NCI-H146 (cell line): ENCODE measurements at places on chromosomes 11 and 22.
A peak's percentile ranks its signal among the peaks of the same experiment; 100 is the strongest.

GRCh38 chr11:112612250-112612849 lies 348.9 kb upstream of the NCAM1 start:
- peak; percentile 51 for DNase-seq

DNA sequence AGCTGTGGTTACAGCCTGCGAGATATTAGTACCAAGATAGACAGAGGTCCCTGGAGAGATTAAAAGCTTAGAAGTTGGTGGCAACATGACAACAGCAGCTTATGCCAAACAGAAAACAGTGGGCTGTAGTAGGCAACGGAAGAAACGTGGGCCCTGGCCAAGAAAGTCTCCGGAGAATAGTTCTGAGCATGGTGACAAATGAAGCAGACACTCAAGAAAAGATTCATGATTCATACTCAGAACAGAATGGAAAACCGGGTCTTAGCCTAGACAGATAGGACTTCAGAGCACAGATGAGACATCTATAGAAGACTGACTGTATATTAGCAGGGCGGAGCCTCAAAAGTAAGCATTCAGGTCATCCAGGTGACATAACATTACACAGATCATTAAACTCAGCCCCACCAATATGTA lies 727.4 kb downstream of the ETS1 start:
- peak; percentile 56 for DNase-seq

DNA sequence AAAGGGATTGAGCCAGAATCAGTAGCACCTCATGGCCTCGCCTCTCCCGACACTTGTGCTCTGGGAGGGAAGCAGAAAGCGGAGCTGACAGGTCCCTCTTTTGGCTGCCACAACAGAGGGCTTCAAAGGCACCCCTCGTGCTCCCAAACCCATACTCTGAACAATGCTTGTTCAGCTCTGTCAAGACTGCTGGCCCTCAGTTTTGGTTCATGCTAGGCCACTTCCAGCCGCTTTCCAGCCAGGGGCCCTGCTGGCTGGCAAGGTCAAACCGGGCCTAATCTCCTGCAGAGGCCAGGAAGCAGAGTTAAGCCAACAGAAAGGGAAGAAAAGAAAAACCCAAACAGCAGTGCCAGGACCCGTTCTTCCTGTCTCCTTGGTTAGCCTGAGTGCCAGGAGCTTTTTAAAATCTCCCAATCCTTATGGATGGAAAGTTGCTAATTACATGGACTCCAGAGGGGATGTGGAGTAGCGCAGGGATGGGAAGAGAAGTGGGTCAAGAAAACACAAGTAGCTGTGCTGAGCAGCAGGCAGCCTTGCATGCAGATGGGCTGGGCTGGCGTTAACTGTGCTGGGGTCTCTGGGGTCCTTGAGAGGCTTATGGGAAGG lies 150.6 kb downstream of the GRIK4 start:
- no peak for DNase-seq

- no peak for DNase-seq
Measured at GRCh38 chr11:82601711-82602110, 132.0 kb downstream of the FAM181B start.

DNA sequence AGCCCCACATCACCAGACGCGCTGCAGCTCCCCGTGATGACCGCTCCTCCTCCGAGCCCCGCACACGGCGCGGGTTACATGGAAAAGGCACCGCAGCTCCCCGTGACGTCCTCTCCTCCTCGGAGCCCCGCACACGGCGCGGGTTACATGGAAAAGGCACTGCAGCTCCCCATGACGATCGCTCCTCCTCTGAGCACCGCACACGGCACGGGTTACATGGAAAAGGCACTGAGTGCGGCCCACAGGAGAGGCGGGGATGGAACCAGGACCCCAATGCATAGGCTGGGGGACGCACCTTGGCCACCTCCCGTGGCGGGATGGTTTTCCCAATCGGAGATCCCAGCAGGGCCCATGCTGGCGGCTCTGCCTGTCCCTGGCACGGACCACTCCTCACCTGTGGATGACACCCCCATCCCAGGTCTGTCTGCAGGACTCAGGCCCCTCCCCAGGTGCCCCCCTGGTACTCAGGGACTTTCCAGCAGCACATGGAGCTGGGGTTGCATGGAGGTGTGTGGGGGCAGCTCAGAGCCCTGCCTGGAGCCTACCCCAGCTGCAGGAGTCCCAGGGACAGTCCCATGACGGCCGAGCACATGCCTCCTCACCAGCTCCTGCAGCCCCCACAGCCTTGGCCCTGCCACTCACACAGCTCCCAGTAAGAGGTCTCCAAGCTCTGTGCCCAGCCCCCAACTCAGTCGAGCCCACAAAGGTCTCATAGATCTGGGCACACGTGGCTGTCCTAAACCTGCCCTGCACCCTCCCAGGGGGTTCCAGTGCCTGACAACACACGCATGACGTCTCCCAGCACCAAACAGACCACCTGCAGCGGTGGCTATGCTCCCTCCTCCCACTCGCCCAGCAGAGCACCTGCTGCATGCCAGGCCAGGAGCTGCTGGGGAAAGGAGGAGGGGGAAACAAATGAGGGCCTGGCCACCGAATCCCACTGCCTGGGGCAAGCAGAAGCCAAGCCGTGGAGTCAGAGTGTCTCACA lies 166.6 kb downstream of the BRD1 start:
- DNase-seq = peak; percentile 81

GRCh38 chr11:8229299-8230177 lies 34.1 kb downstream of the LMO1 start:
- DNase-seq = peak; percentile 44

DNA sequence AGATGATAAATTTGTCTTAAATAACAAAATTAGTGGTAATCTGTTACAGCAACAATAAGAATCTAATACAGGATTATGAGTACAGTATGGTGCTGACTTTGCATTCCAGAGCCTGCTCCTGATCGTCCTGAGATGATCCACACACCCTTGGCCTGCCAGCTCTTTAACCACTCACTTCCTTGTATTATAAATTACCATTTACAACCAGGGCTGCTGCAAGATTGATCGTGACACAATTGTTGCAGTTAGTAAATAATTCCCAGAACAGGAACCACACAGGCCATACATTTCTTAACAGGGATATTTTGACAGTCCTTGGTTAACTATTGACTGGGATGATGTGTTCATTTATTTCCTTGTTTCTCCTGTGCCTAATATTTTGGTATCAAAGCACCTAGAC lies 3.8 kb upstream of the CBLIF start:
- DNase-seq = no peak

DNA sequence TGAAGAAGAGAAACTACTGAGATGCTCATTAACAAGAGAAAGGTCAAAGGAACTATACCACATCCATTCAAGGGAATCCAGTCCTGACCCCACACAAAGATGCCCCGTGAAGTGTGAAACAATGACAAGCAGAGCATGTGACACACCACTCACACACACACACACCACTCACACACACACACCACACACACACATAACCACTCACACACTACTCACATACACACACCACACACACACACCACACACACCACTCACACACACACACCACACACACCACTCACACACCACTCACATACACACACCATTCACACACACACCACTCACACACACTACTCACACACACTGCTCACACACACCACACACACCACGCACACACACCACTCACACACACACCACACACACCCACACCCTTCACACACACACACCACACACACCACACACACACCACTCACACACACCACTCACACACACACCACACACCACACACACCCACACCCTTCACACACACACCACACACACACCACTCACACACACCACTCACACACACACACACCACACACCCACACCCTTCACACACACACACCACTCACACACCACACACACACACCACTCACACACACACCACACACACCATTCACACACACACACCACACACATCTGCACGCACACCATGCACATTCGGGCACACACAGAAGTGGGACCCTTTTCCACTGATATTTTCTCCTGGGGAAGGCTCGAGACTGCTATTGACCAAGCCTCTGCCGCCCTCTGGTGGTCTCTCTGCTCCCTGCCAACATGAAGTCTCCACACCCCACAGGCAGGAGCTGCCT lies 32.0 kb upstream of the COMT start:
- peak; percentile 64 for DNase-seq

DNA sequence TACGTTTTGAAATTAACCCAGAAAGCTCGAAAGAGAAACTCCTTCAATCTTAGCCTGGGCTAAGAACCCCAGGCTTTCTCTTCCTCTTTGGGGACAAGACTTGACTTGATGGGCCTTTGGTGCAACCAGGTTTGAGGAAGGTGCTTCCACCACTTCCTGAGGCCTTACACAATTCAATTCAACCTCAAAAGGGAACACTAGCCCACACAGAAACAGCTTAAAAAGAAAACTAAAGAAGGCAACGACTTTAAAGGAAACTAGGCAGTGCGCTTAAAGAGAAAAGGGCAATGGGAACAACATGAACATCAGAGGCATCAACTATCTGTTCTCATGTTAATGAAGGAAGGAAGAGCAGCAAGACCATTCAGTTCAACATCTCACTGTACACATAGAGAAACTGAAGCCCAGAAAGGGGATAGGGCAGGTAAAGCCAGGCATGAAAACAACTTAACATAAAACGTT lies 24.8 kb downstream of the PAK1 start:
- DNase-seq = no peak

- no peak for DNase-seq
Measured at GRCh38 chr11:17687946-17688670, 31.3 kb upstream of the MYOD1 start.

- DNase-seq = no peak
Measured at GRCh38 chr22:49548356-49549202, 279.1 kb downstream of the BRD1 start.

DNA sequence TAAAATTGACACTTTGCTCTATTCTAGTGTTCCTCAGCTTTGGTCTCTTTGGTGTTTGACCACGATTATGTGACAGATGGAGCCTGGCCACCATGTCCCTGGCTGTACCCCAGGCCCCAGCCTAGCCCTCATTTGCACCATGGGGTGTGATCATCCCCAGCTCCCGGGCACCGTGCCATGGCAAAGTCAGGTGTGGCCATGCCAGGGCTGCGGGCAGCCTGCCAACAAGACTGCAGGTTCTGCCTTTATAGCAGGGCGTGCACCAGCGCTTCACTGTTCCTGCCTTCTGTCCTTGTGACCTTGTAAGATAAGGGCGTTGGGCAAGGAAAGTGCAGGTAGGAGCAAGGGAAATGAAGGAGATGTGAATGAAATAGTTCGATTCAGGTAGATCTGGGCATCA lies 22.4 kb upstream of the APOBEC3A start:
- peak; percentile 70 for DNase-seq

- no peak for DNase-seq
Measured at GRCh38 chr11:18036456-18036855, 9.6 kb downstream of the TPH1 start.

GRCh38 chr11:6307876-6308275 lies 12.4 kb downstream of the CAVIN3 start:
- no peak for DNase-seq

DNA sequence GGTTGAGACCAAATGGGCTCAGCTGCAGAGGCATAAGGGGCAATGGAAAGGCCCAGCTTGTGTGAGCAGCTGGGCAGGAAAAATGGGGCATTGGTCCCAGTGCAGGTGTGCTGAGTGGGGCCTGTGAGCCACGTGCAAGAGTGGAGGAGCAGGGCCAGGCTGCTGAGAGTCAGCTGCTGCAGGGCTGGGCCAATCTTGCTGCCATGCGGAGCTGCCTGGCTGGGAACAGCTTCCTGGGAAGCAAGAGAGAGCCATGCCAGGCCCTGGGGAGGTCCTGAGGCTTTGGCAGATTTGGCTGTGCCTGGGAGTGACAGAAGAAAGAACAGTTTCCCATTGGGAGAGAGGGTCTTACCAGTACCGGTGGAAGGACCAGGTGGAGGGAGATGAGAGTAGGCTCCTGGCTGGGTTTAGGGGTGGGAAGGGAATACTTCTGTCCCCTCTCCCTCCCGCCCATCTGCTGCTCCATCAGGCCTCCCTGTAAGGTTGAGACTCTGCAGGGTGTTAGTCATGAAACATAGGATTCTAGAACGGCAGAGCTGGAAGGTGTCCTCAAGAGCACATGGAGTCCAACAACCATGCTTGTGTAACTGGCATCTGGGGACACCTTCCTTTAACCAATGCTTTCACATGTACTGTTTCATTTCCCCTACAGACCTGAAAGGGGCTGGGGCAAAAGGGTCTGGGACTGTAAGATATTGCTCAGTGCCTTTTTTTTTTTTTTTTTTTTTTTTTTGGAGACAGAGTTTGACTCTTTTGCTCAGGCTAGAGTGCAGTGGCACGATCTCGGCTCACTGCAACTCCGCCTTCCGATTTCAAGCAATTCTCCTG lies 10.4 kb downstream of the SEPTIN3 start:
- no peak for DNase-seq

- DNase-seq = no peak
Measured at GRCh38 chr22:39024519-39025308, 3.8 kb downstream of the APOBEC3D start.

- DNase-seq = no peak
Measured at GRCh38 chr22:37001826-37002225, 17.4 kb downstream of the TST start.

- DNase-seq = no peak
Measured at GRCh38 chr11:121881806-121882205, 234.2 kb downstream of the BLID start.

DNA sequence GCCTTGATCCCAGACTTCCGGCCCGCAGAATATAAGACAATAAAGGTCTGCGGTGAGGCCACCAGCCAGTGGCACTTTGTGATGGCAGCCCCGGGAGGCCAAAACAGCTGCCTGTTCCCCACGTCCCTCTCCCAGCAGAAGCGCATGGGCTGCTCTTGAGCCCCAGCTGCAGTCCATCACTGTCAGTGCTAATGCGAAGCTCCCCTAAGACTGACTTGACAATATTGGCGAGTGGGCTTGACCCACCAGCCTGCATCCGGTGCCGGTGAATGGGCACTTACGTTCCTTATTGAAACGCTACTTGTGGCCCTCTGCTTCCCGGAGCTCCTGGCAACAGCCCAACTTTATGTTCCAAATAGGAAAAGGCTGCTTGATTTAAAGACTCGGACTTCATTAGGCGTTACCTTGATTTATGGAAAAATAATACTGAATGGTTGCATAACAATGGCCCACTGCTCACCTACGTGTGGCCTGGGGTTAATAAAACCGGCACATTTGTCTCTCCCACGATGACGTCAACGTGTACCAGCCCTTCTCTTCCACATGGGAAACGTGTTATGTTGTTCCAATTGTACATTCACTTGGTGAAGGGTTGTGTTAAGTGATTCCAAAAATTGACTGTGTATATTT lies 93.4 kb upstream of the SEPTIN5 start:
- DNase-seq = no peak

DNA sequence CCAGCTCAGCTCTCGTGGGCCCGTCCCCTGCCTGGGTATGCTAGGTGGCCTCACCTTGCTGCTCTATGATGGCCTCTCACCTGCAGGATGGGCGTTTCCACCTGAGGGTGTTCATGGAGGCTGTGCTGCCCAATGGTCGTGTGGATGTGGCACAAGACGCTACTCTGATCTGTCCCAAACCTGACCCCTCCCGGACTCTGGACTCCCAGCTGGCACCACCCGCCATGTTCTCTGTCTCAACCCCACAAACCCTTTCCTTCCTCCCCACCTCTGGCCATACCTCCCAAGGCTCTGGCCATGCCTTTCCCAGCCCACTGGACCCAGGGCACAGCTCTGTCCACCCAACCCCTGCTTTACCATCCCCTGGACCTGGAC lies 2.1 kb downstream of the ZP1 start:
- no peak for DNase-seq

- no peak for DNase-seq
Measured at GRCh38 chr11:45960387-45961095, 38.1 kb downstream of the LARGE2 start.

- DNase-seq = peak; percentile 97
Measured at GRCh38 chr11:78339483-78339882, 78.1 kb downstream of the GAB2 start.

GRCh38 chr22:28951530-28951929 lies 68.2 kb downstream of the ZNRF3 start:
- DNase-seq = no peak

- peak; percentile 58 for DNase-seq
Measured at GRCh38 chr11:66568124-66568916, at the start of gene CTSF. Gene CTSF, minus strand, starts transcription at chr11:66568606. Its CDS starts 120 bp downstream, at chr11:66568486.
